A549 treated with DMSO at 1 μM for 4 hours (cell line): ENCODE measurements at places on chromosomes 2 and 18. TPM values are rescaled to one million over a fixed set of nuclear protein-coding genes. Genes with fewer than 3 reads are reported as not detected.

The ACVR1 gene
- total RNA-seq: 30.4 to 35.3 TPM (median 33.4 TPM) in 5 replicates

The C2orf80 gene
- not detected in 5 replicates for total RNA-seq

The TMEM127 gene
- total RNA-seq: 37.7 to 53.7 TPM (median 51.9 TPM) in 5 replicates

The CSRNP3 gene
- not detected in 5 replicates for total RNA-seq

The STAT4 gene
- 2.7 to 3.8 TPM (median 3.5 TPM) in 5 replicates for total RNA-seq

The KLHL41 gene
- total RNA-seq: 0.14 to 0.20 TPM (median 0.17 TPM) in 5 replicates

The CYTIP gene
- not detected in 5 replicates for total RNA-seq

The SPDYA gene
- total RNA-seq: 0.15 to 0.39 TPM (median 0.20 TPM) in 5 replicates
